ENCODE measurements at places on chromosomes 4 and X.
A peak's percentile ranks its signal among the peaks of the same experiment; 100 is the strongest.

DNA sequence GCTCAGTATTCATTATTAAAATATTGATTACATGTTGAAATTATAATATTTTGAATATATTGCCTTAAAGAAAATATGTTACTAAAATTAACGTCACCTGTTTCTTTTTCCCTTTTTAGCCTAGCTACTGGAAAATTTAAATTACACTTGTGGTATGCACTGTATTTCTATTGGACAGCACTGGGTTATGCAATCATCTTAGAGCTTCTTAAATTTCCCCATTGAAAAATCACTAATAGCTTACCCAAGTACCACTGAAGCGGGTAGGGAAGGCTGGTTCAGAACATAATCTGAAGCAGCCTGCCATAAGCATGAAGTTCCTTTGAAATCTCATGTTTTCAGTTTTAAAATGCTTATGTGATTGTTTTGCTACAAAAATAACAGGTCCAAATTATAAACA, 49.5 kb upstream of the TFDP3 start:
- no peak for DNase-seq

GRCh38 chr4:92646826-92647225, 343.1 kb downstream of the GRID2 start:
- DNase-seq, result no peak

- DNase-seq, result no peak
Observed at GRCh38 chrX:130174045-130174704, 2.4 kb downstream of the RAB33A start.

- peak; percentile 7 for DNase-seq
Observed at GRCh38 chr4:184807797-184808712, 17.7 kb downstream of the ACSL1 start.

DNA sequence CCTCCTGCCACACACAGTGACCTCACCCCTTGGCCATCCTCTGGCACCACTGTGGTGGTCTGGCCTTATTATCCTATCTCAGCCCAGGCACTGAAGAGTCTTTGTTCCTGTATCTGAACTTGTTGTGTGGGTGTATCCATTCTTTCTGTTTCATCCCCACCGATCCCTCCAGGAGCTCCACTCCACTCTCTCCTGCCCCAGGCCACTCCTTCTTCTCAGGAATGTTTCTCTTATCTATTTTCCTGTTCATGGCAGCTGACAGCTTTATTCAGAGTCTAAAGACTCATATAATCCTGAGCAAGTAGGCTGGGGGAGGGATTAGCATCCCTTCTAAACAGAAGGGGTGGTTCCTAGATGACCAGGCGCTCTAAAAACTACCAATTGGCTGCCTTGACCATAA, 150.0 kb downstream of the ANAPC10 start:
- DNase-seq, result no peak

DNA sequence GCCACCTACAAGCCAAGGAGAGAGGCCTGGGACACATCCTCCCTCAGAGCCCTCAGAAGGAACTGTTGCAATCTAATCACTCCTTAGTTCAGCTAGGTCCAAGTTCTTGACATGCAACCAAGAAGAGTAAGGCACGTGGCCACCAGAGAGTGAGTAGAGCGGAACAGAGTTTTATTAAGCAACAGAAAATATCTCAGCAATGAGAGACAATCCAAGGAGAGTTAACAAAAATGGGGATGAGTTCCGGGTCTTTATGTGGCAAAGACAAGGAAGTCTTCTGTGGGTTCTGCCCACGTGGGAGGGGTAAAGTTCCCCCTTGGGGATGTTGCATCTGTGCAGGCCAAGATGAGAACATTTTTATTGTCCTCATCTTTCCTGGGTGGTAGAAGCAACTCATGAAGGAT, 38.5 kb upstream of the PROM1 start:
- no peak for DNase-seq

- DNase-seq, result no peak
Observed at GRCh38 chr4:101977076-101977475, 186.5 kb downstream of the BANK1 start.

DNA sequence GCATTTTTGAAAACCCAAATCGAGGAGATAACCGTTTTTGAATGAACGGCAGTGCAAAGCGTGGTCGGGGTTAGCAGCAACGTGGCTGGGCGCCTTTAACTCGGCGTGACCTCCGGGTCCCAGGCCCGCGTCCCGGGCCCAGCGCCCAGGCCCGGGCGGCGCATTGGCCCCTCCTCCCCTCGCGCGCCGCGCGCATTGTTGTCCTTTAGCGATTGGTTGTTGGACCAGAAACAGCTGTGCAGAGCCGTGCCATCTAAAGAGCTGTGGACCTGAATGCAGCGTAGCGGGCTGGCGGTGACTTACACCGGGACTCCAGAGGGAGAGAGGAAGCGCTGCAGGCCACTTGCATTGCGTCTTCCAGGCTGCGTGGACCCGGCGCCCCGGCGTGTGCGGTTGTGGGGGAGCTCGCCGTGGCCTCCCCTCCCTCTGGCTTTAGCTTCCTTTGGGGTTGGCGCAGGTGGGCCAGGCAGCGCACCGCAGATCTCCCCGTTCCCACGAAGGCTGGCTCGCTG, at the start of gene STOX2:
STOX2 (plus strand) TSS at position 227 of the 512 bp plus-strand sequence. CDS start 1,484 bp downstream, outside the sequence.
- peak; percentile 58 for DNase-seq

GRCh38 chrX:133527415-133527814, 112.1 kb upstream of the GPC4 start:
- no peak for DNase-seq

GRCh38 chr4:169849456-169849855, 91.7 kb upstream of the HPF1 start:
- DNase-seq, result no peak

GRCh38 chr4:137510557-137511265, 21.6 kb downstream of the PCDH18 start:
- no peak for DNase-seq

DNA sequence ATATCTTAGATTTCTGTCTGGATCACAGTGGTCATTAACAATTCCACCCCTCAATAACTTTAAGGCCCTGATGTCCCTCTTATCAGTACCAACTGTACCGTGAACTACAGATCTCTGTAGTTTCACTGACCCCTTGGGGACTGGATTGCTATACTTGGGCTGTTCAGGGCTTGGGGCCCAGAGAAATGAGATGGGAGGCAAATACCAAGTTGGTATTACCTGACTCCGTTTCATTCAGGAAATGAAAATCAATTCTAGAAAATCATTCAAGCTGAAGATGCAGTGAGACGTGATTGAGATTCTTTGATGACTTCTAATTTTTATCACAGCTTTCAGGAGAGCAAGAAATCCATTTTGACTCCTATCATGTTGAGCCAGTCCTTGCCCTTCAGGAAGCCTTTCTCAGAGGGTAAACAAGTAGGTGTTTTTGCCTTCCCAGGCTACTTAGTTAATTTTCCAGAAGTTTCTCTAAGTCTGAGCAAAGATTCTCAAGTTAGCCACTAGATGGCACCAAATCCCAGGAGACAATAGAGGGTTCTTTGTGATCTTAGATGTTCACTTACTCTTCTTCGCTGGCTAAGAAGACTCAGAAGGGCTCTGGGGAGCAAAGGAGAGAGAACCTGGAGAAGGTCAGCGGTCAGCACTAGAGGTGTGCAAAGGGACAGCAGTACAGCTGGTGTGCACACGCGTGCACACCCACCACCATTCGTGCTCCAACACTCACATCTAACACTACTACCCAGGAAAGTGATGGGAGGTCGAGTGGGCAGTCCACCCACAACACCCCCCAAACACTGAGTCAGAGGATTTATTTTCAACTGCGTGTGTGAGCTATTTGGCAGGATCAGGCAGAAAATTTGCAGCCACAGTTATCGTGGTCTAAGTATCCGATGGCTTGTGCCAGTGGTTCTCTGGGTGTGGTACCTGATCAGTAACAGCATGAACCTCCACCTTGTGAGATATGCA, 7.4 kb downstream of the HNRNPH2 start:
- no peak for DNase-seq

DNA sequence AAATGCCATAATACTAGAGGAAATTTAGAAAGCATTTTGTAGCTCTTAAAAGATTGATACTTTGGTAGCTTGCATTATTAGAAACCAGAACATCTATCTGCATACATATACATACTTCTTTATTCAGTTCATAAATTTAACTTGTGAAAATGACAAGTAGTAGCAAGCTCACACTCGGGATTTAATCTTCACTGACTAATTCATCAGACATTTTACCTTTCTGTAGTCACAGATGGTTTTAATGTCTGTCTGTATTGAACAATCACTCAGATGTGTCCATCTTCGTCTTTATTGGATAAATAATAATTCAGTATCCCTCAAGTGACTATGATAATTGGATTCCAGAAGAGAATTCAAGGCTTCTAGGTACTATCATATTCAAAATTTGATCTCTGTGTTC, 232.3 kb downstream of the TENM3 start:
- no peak for DNase-seq

DNA sequence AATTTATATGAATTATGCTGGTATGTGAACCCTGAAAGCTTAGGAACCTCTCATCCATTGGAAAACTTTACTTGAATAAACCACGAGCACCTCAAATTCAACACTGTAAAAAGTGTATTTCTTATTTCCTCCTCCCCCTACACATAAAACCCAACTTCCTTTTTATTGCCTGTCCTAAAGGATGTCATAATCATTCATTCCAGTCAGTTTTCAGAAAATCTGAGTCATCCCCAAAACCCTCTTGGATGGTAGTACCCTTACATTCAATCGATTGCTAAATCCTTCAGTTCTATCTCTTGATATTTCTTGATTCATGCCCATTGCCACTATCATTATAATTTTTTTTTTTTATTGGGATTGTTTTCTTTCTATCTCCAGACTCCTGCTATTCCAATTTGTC, 91.1 kb upstream of the ATP8A1 start:
- DNase-seq, result no peak

- no peak for DNase-seq
Observed at GRCh38 chrX:7586126-7586525, 256.8 kb upstream of the VCX start.

- DNase-seq, result no peak
Observed at GRCh38 chrX:130716346-130716745, 186.7 kb downstream of the ENOX2 start.

- no peak for DNase-seq
Observed at GRCh38 chr4:5365071-5366008, 314.1 kb downstream of the STK32B start.

- DNase-seq, result no peak
Observed at GRCh38 chr4:16967722-16968121, 69.3 kb upstream of the LDB2 start.

- DNase-seq, result no peak
Observed at GRCh38 chr4:175823015-175823742, 11.1 kb upstream of the GPM6A start.

- DNase-seq, result no peak
Observed at GRCh38 chr4:94525993-94526728, 74.4 kb downstream of the PDLIM5 start.

- DNase-seq, result peak; percentile 56
Observed at GRCh38 chrX:70508296-70508911, 63.8 kb downstream of the DLG3 start.

GRCh38 chr4:113673450-113673849, 88.1 kb downstream of the CAMK2D start:
- DNase-seq, result no peak

- DNase-seq, result no peak
Observed at GRCh38 chr4:183858011-183858615, 47.0 kb upstream of the STOX2 start.

GRCh38 chr4:75727073-75727472, 2.7 kb downstream of the USO1 start:
- no peak for DNase-seq

GRCh38 chr4:4413373-4413725, 26.4 kb downstream of the NSG1 start:
- DNase-seq, result no peak

GRCh38 chr4:110633358-110634341, 10.8 kb upstream of the PITX2 start:
- no peak for DNase-seq

DNA sequence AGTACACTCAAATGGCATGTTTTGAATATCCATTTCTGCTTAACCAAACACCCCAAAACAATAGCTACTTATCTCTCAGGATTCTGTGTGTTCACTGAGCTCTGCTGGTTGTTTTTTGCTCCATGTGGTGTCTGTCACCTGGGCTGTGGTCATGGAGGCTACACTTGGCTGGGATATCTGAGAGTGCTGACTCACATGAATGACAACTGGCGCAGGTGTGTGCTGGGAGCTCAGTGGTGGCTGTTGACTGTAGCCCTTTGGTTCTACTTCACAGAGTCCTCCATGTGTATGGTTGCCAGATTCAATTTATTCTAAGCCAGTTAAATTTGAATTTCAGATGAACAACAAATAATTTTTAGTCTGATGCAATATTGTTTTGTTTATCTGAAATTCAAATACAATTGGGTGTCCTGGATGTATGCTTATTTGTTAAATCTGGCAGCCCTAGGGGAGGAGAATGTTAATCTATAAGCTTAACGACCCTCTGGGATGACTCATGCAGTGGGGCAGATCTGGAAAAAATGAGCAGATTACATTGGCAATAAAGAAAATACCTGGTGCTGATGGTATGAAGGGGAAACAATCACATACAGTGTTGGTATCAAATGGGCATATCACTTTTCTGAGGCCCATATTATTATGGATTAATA, 28.2 kb upstream of the TCEAL4 start:
- peak; percentile 14 for DNase-seq

GRCh38 chrX:134948333-134949241, 42.2 kb upstream of the SMIM10 start:
- no peak for DNase-seq

DNA sequence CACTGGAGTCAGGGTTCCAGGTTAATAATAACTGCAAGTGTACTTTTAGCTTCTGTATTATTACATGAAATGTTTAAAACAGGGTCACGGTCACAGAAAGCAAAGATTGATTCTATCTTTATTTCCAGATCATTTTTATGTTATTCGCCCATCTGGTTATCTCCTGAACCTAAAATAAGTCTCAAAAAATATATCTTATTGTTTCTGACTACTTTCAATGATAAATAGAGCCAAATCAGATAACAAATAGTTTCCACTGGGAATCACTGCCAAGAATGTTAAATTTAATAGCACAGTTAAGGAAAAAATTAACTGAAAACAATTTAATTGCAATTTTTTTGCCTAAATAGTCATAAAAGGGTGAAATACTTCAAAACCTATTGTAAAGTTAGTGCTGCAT, 17.2 kb upstream of the VEGFD start:
- DNase-seq, result no peak

DNA sequence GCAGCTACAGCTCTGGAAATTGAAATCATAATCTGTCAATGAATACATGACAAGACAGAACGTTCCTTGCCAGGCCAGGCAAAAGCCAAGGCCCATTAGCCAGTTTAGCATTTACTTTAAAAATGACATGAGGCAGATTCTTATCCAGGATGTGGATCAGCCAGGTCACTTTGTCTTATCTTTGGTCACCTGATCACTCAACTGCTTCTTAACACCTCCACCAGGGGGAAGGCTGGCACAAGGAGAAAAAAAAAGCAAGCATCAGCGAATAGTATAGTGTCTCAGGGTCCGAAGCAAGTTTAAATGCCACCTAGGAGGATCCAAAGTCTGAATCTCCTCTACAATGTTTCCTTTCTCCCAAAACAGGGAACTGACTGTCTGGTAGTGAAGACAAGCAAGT, 18.8 kb downstream of the ATP1B4 start:
- DNase-seq, result no peak

DNA sequence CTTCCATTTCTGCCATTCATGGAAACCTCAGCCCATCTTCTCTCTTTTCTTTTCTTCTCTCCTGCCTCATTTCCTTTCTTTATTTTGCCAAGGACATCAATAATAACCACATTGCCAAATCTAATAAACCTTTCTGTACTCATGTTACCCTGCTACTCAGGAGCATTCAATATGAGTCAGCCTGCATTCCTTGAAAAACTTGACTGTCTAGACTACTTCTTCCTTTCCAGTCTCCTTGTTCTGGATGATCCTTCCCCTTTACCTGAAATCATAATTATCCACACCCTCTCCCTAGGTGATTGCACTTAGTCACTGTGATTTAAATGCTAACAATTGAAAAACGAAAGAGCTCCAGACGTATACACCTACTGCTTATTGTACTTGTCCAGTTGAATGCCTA, 253.2 kb upstream of the CENPE start:
- no peak for DNase-seq
